Trophoblast cell (in vitro differentiated cells and primary cell): ENCODE measurements at places on chromosomes 16 and 17.

- no peak for DNase-seq
Measured at GRCh38 chr17:67648032-67648905, 69.5 kb upstream of the NOL11 start.

DNA sequence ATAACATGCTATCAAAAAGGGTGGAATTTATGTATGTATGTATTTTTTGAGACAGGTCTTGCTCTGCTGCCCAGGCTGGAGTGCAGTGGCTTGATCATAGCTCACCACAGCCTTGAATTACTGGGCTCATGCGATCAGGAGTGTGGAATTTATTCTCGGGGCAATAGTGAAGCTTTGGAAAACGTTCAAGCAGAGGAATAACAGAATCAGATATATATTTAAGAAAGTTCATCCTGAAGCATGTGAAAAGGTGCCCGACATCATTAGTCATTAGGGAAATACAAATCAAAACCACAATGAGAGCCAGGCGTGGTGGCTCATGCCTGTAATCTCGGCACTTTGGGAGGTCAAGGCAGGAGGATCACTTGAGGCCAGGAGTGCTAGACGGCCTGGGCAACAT lies 7.7 kb upstream of the ITGAE start:
- no peak for DNase-seq

- DNase-seq: no peak
Measured at GRCh38 chr16:72910875-72911274, 137.1 kb downstream of the ZFHX3 start.

- DNase-seq: no peak
Measured at GRCh38 chr17:27647765-27648164, 16.8 kb downstream of the LGALS9 start.

DNA sequence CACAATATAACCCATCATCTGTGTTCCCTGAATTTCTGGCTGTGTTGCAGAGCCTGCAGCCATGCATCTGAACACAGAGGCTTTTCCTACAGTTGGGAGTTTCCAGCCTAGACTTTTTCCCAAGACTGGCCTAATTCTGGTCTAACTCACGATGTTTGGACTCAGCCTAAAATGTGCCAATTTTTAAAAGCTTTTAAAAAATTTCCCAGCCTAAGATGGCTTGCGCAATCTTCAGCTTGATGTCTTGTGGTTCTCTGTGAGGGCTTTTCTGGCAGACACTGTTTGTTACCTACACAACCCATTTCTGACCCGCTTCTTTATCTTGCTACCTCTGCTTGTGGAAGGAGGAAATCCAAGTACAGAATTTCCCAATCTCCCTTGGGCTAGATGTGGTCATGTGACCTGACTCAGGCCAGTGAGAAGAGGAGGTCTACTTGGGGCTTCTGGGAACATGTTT lies 72.7 kb upstream of the GAS7 start:
- no peak for DNase-seq

DNA sequence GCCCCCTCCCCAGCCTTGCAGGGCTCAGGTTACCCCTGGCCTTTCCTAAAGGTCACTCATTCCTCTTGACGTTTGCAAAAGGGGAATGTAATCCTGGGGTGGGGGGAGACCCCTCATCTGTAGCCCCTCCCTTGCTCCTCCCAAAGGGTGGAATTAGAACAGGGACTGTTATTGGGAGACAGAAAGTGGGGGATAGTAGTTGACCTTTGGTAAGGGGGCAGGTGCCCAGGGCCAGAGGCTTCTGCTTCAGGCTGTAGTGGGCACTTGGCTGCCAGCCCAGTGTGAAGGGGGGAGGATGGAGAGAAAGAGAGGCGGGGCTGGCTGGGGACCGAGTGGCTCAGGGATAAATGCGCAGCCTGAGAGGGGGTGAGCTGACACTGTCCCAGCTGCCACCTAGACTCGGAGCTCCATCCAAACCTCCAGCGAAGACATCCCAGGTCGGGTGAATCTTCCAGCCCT lies at the start of gene ENO3:
Gene ENO3, plus strand, starts transcription at position 374 of the 459 bp plus-strand sequence. CDS start 711 bp downstream, outside the sequence.
- no peak for DNase-seq

GRCh38 chr17:62014526-62014925 lies 50.6 kb downstream of the MED13 start:
- no peak for DNase-seq

- no peak for DNase-seq
Measured at GRCh38 chr17:77167472-77168306, 26.9 kb downstream of the SEC14L1 start.

DNA sequence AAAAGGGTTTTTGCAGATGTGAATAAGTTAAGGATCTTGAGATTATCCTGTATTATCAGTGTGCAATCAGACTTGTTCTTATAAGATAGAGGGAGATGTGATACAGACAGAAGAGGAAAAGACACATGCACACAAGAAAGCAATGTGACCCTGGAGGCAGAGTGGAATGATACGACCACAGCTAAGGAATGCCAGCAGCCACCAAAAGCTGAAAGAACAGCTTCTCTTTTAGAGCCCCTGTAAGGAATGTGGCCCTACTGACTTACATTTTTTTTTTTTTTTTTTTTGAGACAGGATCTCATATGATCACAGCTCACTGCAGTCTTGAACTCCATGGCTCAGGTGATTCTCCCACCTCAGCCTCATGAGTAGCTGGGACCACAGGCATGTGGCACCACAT lies 62.3 kb upstream of the CNTNAP4 start:
- DNase-seq: no peak

DNA sequence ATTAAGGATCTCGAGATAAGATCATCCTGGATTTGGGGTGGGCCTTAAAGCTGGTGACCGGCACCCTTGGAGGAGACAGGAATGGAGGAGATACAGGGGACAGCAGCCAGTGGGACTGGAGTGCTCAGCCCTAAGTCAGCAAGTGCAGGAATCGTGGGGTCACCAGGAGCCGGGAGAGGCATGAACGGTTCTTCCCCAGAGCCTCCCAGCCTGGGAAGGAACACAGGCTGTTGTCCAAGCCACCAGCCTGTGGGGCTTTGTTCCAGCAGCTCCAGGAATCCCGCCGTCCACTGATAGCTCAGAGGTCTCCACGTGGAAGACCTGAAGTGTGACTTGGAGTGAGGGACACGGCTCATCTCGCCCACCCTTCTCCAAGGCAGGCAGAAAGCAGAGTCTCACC lies 2.5 kb upstream of the WDR45B start:
- DNase-seq: no peak

- DNase-seq: peak; percentile 6
Measured at GRCh38 chr17:12990041-12990808, 27.6 kb downstream of the ELAC2 start.

DNA sequence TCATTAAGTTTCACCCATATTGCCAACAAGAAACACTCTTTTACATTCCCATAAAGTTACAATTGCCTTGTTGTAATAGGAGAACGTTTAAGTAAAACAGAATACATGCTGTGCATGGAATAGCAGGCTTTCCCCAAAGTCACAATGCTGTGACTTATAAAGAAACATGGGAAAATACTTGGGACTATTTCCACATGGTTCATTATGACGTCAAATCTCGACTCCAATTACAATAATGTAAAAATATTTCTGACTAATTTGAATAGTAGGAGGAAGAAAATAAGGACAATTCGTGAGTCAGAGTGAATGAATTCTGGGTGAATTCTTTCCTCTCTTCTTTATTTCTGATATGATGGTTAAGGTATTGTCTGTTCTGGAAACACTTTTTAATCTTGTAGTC lies 52.8 kb downstream of the CDH11 start:
- DNase-seq: no peak

DNA sequence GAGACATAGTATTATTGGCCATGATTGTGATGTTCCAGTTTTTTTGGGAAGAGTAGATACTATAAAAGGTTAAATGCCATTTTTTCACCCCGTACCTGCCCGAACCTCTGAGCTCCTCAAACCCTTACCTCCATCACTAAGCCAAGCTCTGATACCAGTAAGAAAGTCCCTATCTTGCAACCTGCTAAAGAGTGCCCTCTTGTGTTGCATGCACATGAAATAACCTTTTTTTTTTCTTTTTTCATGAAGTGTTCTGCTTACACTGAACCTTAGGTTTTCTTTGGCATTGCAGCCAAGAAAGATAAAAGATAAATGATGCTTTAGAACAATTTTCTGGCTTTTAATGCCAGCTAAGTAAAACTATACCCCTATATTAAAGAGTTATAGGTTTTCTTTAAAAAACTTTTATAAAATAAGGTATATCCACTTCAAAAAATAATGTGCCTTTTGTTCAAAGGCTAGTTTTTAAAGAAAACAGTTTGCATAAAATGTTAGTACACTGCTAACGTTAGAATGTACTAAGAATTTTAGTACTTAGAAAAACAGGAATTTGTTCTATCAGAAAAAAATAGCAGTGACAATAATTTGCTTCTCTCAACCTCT lies 295.3 kb upstream of the PMFBP1 start:
- DNase-seq: no peak

GRCh38 chr16:67666559-67667452 lies at the start of the genes C16orf86 and ENKD1:
TSS of gene C16orf86 (plus strand) at chr16:67666814. CDS start at chr16:67666971, 157 bp downstream.
TSS of gene ENKD1 (minus strand) at chr16:67666750. CDS start at chr16:67666442, 308 bp downstream.
- DNase-seq: peak; percentile 79

DNA sequence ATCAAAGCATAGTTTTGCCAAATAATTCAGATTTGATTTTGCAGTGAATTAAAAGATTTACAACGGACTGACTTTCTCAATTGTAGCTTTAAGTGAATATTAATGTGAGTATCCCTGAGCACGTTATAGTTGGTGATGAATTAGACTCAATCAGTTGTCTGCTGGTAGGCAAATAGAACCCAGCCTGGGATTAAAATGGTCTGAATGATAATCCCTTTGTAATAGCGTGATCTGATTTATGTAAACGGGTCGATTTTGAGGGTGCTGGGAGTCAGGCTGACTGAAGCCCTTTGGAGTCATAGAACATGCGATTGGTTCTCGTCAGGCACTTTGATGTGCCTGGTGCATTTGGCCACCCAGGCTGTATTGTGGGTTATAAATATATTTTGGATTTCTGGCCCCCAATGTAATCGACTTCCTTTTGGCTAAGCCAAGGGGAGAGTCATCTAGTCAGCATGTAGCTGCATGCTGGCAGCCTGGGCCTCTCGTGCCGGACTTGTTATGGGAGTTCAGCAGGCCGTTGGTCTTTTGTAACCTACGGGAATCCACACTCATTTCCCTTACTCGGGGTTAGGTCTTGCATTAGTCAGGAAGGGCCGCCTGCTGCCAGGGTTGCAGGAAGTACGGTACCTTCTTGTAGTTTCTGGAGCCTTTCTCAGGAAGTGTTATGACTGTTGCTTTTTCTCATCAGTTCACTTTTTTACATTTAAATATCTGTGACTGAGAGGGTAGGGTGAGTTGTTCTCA lies 5.4 kb downstream of the PGS1 start:
- DNase-seq: peak; percentile 91

GRCh38 chr17:47733047-47733673 lies at the start of gene TBX21:
TSS of gene TBX21 (plus strand) at chr17:47733236. CDS start at chr17:47733455, 219 bp downstream.
- peak; percentile 29 for DNase-seq

GRCh38 chr16:1839554-1839953 lies 12.5 kb downstream of the FAHD1 start:
- DNase-seq: no peak

- no peak for DNase-seq
Measured at GRCh38 chr16:84714028-84714427, 14.2 kb downstream of the USP10 start.
